Aorta (tissue), 5 donors: ENCODE measurements at places on chromosomes 6 and 20. TPM values are rescaled to one million over a fixed set of nuclear protein-coding genes. Genes with fewer than 3 reads are reported as not detected.

DNA sequence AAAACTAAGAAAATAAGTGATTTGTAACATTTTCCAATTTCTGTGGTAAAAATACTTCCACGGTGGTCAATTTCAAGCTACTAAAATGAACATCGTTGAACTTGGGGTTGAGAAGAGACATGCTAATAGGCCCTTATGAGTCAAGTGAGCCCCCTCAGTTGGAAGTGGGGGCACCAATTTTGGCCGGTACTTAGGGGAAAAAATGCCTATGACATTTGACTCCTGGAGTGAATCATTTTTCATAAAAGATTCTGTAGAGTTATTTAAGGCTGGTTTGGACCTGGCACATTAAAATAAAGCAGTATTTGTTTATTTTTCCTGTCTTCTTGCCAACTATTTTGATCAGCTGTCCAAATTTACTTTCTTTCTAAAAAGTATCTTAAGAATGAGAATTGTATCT is 32.4 kb upstream of the CAP2 start:
- DNase-seq = no peak

- DNase-seq = no peak
Measured at GRCh38 chr6:145090801-145091585, 644.3 kb downstream of the EPM2A start.

DNA sequence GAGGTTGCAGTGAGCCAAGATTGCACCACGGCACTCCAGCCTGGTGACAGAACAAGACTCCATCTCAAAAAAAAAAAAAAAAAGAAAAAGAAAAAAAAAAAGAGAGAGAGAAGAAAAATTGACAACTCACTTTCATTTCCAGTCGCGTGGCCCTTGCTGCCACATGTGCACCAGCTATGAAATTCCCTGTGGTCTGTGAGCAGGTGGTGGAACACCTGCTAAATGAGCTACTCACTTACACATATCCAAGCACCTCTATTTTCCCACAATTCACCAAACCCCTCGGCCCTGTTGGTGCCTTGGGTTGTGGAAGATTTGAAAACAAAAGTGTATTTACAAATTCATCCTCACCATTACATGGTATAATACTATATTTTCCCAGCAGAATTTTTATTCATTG is 105.2 kb upstream of the ASF1A start:
- no peak for DNase-seq

- DNase-seq = no peak
Measured at GRCh38 chr20:48904566-48905296, 16.8 kb upstream of the ARFGEF2 start.

The SALL4 gene
- 0.19 TPM for total RNA-seq

The HCRTR2 gene
- not detected for total RNA-seq
